ENCODE measurements at places on chromosomes 4 and X.

- no peak for DNase-seq
Measured at GRCh38 chr4:20538905-20539304, 161.4 kb upstream of the PACRGL start.

DNA sequence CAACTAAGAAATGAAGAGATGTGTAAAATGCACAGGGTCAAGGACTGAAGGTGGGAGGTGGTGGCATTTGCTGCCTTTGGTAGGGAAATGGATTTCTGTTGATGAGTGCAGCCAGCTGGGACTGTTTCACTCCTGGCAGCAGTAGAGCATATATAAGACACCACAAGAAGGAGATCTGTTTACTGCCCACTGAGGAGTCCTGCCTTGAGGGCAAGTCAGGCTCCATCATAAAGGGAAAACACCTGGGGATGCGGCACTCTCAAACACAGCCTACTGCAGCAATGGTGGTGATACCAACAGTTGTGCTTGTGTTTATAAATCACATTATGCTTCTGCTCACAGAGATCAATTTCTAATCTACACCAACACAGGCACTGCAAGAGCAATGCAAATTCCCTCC is 222.1 kb downstream of the TACR3 start:
- DNase-seq = no peak

- DNase-seq = no peak
Measured at GRCh38 chr4:184529283-184529682, 54.9 kb upstream of the IRF2 start.

DNA sequence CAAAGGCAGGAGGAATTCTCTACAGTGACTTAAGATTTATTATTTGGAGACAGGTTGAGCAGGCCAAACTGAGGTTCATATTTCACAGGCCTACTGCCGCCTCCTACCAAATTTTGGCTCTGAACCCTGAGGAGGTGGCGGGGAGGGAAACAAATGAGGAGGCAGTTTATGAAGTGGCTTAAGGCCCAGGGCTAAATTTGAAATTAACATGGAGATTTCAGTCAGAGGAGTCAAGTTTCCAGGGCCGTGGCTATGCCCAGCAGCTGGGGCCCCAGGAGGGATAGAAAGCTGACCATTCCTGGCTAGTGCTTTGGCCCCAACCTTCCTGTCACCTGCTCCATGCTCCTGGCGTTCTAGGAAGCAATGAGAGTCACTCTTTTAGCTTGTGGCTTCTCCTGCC is 73.4 kb upstream of the ARHGAP36 start:
- DNase-seq = no peak

GRCh38 chr4:16045687-16046086 is 38.1 kb downstream of the PROM1 start:
- no peak for DNase-seq

GRCh38 chrX:153906126-153906917 is 1.8 kb downstream of the AVPR2 start:
- DNase-seq = no peak

DNA sequence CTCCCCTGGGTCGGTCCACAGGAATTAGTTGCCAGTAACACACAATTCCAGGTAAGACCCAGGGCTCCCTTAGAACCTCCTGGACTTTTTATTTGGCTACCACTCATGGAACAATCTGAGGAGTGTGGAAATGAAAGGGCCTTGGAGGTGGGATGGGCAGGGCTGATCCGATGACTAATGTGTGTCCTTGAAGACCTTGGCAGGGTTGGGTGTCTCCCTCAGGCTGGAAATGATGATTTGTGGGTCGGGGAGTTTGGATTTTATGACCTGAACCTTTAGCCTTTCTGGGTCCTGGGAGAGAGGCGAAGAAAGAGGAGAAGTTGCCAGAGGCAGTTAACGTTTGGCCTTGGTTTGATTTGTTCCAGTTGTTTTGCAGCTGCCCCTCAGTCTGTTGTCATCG is 425.0 kb downstream of the MID1IP1 start:
- DNase-seq = no peak

DNA sequence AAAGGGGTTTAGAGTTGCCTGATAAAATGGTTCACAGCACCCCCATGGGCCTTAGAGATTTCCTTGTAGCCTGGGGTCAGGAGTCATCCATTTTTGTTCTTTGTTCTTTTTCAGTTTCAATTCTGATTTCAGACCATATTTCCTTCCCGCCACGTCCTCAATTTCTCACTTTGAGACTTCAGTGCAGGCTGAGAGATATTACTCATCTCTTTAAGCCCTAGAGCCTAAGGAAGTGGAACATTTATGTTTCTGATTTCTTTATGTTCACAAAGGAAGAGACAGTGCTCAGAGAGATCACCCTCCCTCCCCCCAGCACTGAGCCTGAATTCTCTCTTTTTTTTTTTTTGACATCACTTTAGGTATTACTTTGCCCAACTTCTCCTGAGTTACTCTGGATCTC is 56.3 kb downstream of the MSN start:
- DNase-seq = no peak

- DNase-seq = no peak
Measured at GRCh38 chrX:11929476-11929875, 171.4 kb downstream of the MSL3 start.

DNA sequence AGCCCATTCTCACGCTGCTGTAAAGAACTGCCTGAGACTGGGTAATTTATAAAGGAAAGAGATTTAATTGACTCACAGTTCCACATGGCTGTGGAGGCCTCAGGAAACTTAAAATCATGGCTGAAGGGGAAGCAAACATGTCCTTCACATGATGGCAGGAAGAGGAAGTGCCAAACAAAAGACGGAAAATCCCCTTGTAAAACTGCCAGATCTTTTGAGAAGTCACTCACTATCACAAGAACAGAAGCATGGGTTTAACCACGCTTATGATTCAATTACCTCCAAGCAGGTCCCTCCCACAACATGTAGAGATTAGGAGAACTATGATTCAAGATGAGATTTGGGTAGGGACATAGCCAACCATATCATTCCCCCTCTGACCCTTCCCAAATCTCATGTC is 335.5 kb downstream of the IL15 start:
- no peak for DNase-seq

Measured in ascending aorta (tissue), 2 donors.